ENCODE measurements at places on chromosomes 4 and X.
A peak's percentile ranks its signal among the peaks of the same experiment; 100 is the strongest.

DNA sequence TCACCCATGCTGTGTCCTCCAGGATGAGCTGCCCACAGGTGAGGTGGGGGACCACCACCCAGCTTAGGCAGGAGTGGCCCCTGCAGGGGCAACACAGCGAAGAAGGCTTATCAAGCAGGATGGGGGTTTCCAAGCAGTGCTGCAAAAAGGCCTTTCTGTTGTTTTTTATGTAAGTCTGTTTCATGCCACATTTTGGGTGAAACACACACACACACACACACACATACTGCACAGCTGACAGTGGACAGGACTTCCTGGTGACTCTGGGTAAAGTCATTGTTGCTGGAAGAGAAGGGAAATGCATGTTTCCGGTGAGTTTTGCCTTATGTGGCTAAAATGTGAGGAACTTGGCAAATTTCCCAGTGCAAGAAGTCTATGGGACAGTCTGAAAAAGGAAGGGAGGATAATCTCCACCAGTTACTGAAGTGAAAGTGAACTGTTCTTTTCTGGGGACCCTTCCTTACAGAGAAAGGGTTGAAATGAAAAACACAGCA is 119.2 kb downstream of the IRF2 start:
- peak; percentile 73 for DNase-seq

GRCh38 chr4:152591876-152592275 is 56.0 kb upstream of the FBXW7 start:
- no peak for DNase-seq

GRCh38 chr4:128130621-128131020 is 69.5 kb downstream of the LARP1B start:
- DNase-seq: no peak

DNA sequence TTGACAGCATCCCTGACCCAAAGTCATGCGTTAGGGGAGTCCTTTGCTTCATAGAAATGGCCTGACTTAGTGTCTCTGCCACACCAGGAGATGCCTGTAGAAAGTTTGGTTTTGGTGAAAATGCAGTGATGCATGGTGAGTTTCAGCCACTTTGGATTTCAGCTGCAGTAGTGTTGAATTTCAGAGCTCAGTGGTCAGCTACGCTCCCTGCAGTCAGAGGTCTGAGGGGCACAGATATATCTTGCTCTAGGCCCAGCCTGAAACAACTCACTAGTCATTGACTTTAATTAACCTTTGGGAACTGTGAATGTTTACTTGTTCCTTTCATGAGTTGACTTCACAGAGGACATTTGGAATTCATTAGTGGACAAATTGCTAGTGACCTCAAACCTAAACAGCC is 17.5 kb downstream of the RBMX2 start:
- DNase-seq: no peak

- no peak for DNase-seq
Measured at GRCh38 chr4:158808399-158808798, 39.6 kb downstream of the FNIP2 start.

DNA sequence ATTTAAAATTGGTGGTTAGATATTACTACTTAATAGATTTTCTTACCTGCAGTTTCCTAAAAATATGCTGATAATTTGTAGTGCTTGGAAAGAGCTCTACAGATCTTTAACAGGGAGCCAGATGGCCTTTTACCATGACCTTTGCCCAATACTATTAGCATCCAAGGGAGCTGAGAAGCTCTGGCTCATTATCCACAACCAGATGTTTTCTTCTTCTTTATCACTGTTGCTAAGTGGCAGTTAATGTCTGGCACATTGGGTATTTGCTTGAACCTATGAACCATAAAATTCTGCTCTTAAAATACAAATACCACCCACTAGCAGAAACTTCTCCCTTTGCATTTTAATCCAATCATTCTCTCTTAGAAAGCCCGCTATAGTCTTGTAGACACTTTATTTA is 1480.3 kb downstream of the C4orf33 start:
- no peak for DNase-seq

- no peak for DNase-seq
Measured at GRCh38 chrX:68685685-68686084, 38.2 kb downstream of the STARD8 start.

DNA sequence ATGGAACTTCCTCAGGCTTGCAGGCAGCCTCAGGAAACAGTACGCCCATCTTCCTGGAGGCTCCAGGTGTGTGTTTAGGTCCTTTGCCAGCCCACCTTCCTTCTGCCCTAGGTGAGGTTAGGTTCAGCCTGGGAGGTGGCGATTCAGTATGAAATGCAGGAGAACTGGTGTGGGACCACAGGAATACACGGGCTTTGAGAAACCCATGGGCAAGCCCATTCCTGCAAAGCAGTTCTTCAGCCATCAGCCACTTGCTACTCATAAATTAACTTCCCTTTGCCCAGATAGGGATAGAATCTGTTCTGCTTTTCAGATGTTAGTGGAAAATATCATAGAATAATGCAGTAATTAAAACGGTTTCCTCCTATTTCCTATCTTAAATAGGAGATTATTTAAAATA is 32.2 kb downstream of the TBC1D14 start:
- no peak for DNase-seq

DNA sequence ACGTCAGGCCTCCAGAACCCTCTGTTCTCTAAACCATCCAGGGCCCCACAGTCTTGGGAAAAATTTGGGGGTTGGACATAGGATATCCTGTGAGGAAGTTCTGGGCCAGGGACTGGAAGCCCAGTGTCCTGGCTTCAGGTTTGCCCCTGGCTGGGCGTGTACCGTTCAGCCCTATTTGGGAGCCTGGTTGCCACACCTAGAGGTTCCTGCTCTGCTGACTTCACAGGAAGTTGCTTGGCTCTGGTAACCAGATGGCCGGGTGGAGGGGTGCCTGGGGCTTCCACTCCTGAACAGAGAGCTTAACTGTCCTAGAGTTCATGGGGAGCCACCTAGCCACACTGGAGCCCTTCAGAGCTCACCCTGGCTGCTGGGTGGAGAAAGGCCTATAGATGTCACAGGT is 1.1 kb downstream of the TAFAZZIN start:
- DNase-seq: peak; percentile 55

- no peak for DNase-seq
Measured at GRCh38 chr4:33422656-33423055, 2702.5 kb downstream of the PCDH7 start.

DNA sequence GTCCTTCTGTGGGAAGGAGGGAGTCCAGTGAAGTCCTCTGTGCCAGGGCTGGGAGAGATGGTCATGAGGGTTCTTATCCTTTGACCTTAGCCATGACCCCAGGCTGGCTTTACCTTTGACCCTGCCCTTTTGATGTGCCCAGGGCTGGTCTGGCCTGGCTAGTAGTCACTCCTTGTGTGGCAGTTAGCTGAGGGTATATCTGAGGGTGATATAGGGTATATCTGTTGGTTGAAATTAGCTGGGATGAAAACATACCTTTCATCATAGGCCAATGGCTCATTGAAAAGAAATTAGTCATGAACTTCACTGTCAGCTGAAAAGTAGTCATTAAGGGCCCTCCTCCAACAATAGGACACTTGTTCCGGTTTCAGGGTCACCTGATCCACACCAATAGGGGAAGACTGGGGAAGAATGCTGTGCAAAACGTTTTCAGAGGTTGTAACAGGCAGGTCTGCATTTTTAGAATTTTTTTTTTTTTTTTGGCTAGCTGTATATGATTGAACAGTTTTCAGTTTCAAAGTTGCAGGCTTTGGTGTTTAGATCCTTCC is 74.6 kb upstream of the STOX2 start:
- no peak for DNase-seq

- no peak for DNase-seq
Measured at GRCh38 chr4:108596344-108596743, 24.0 kb upstream of the RPL34 start.

DNA sequence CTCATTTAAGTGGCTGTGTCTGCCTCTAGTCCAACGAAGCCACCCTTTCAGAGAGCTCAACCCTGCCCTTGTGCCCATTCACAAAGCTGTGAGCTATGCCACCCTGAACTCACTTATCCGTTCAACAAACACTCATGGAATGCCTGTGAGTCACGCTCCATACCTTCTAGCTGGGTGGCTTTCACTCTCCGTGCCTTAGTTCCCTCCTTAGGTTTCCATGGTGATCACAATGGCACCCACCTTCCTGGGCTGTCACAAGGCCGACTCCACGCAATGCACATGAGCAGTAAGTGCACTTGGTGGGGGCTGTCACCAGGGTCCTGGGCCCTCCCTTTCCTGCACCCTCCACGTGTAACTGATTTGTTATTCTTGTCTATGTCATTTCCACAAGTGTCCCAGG is 37.2 kb upstream of the PPP2R2C start:
- no peak for DNase-seq

DNA sequence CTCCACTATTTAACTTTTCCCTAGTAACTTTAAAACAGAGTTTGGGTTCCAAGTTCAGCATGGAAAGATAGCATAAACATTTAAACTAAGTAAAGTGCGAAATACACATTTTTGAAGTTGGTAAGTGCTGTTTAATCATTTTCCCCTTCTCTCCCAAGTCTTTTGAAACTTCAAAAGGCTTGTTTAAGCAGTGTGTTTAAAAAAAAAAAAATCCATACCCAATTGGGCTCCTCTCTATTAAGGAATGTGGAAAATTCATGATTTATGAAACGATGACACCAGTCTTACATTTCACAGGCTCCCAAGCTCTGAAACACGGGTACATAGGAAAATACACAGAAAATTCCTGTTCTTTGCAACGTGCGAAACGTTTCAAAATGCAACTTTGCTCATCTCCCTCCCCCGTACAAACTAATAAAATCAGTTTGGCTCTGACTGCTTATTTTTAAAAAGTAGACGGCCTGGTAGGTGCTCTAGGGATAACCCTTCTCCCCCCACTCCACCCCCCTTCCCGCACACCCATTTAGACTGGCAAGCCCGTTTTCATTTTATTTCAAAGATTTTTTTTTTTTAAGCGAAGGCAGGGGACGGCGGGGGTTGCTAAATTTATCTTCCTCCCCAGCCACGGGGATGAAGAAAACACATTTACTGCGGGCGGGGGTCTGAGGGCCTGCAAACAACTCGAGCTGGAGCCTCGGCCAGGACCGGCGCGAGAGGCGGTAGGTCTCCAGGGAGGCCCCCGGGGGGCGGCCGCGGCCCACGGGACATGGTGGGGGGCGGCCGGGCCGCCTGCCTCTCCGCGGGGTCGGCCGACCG is 786 bp upstream of the ZFX start:
- peak; percentile 43 for DNase-seq

- DNase-seq: no peak
Measured at GRCh38 chr4:138889216-138889615, 126.4 kb upstream of the NOCT start.

DNA sequence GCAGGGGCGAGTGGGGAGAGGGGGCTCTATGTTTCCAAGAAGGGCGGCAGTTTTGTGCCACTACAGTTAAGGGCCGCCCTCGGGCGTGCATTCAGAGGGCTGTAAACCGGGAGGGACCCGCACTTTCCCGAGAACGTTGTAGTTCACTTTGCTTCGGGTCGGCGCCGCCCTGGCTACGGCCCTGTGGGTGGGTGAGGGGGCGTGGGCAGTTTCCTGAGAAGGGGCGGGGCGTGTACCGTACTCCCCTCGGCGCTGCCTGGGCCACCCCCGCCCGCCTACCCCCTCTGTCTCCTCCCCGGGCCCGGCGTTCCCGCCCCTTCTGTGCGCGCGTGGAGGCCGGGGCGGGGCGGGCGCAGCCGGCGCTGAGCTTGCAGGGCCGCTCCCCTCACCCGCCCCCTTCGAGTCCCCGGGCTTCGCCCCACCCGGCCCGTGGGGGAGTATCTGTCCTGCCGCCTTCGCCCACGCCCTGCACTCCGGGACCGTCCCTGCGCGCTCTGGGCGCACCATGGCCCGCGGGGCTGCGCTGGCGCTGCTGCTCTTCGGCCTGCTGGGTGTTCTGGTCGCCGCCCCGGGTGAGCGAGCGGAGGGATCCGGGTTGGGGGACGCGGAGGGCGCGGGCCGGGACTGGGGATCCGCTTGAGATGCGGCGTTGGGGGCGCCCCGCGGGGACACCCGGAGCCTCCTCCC is at the start of gene CD99:
CD99 (plus strand) TSS at position 440 of the 687 bp plus-strand sequence; CDS start at position 506, 66 bp downstream.
- peak; percentile 95 for DNase-seq

DNA sequence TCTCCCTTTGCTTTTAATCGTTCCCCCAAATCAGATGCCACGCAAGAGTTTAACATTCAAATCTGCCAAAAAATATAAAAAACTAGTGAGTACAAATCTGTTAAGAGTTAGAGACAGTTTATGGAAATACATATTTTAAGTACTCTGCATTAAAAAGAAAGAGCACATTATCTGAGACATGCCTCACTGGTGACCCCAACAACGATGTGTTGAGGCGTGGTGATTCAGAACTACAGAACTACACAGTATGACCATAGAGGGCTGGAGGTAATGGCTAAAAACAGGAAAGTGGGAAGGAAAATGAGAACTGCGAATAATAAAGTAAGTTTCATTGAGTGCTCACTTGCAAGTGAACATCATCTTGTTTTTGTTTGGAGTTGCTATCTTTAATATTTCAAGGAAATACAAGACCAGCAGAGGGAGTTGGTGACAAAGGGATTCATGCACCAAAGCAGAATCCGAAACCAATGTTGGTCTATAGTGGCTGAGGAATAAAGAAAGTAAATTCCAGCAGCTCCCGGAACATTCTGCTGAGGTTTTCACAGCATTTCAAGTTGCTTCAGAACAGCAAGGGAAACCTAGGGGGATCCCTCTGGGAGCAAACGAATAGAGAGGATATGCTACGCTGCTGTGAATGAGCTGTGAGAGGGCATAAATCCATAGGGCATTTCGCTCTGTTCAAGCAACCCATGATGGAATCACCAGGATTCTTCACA is 92.2 kb downstream of the DCHS2 start:
- no peak for DNase-seq

Measured in CD4-positive, alpha-beta T cell treated with Interleukin-4 for 1 hour (primary cell).